ENCODE measurements at places on chromosomes 3 and 15.

DNA sequence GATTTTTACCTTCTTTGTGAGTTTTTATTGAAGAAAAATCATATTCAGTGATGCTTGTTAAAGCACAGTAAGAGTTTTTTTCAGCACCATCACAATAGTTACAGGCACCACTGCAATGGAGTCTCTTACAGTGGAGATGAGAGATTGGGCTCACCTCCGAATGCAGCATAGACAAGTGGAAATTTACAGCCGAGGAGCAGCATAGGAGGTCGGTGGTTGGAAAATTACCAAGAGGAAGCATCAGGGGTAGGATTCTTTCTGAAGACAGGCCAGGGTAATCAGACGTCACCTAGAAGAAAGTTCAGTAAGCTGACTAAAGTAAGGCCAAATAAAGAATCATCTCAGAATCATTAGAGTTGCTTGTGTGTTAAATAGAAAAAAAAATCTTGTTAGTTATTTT lies 491.6 kb downstream of the RBMS3 start:
- DNase-seq: no peak

- peak; percentile 37 for DNase-seq
These were observed 835 bp downstream of the MEIS2 start for GRCh38 chr15:37099319-37100108.

DNA sequence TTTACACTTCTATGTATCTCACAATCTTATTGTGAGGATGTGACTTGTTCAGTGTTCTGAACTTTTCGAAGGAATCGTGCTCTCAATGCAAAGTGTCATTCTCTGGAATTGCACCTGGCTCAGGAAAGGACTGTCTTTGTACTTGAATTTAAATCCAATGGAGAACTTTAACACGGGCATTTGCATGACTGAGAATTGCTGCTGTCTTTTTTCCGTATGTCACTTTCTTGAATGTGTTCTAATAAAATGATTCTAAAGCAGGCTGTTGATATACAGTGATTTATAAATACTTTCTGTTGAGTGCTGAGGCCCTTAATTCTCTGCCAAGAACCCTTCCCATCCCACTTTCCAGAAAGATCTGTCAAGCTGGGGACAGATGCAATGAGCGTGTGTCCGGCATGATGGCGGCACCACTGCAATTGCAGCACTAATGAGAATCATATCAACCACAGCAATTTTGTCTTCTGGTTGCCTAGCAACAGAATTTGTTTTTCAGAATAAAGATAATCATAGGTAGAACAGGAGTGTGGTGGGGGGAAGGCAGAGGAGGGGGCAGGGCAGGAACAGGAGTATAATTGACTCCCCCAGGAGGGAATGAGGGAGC lies 210.6 kb upstream of the UMPS start:
- no peak for DNase-seq

DNA sequence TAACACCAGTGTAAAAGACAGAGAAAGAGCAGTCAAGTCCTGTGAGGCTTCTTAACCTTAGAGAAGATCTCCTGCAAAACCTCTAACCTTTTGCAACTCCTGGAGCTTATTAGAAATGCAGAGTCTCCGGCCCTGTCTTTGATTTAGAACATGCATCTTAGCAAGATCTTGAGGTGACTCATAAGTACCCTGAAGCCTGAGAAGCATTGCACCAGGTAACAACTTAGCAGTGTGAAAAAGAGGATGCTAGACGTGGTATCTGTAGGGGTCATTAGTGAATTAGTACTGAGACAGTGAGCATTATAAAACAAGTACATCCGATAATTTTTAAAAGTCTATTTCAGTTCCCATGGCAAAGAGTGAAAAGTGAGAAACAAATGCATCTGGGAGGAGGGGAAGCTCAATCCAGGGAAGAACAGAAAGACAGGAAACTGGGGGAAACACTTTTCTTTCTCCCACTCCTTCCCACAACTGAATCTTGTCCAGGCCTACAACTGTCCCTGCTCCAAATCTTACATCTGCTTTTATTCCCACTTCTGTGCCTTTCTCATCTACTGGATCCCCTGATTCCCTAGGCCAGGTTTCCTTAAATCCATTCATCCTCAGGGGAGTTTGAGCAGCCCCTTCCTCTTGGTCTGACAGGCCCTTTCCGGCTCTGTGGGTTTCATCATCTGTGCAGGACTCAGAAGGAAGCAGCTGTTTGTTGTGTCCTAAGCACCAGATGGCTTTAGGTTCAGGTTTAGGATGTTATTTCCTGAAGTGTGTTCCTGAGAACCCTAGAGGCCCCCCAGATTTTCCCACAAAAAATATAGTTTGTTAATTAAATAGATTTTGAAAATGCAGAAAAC lies 128.1 kb upstream of the IL12A start:
- DNase-seq: no peak

GRCh38 chr15:27928386-27928785 lies 170.7 kb downstream of the OCA2 start:
- no peak for DNase-seq

GRCh38 chr15:91302588-91303439 lies 202.8 kb downstream of the SV2B start:
- peak; percentile 83 for DNase-seq

GRCh38 chr15:47397655-47398054 lies 319.6 kb upstream of the SEMA6D start:
- no peak for DNase-seq

DNA sequence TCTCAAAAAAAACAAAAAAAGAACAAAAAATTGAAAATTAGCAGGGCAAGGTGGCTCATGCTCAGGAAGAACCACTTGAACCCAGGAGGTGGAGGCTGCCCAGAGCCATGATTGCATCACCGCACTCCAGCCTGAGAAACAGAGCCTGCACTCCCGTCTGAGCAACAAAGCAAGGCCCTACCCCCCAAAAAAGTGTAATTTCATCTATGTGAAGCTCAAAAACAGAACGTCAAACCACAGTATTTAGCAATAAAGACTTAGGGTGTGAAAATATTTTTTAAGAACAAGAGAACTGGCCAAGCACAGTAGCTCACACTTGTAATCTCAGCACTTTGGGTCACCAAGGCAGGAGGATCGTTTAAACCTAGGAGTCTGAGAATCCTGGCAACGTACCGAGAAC lies 38.2 kb downstream of the STAG1 start:
- DNase-seq: no peak

- no peak for DNase-seq
These were observed 24.6 kb upstream of the ZNF280D start for GRCh38 chr15:56757875-56758274.

- DNase-seq: peak; percentile 74
These were observed at the start of gene RPUSD2 for GRCh38 chr15:40569129-40569953. RPUSD2 (plus strand) TSS chr15:40569299; CDS start chr15:40569338, 39 bp downstream.

DNA sequence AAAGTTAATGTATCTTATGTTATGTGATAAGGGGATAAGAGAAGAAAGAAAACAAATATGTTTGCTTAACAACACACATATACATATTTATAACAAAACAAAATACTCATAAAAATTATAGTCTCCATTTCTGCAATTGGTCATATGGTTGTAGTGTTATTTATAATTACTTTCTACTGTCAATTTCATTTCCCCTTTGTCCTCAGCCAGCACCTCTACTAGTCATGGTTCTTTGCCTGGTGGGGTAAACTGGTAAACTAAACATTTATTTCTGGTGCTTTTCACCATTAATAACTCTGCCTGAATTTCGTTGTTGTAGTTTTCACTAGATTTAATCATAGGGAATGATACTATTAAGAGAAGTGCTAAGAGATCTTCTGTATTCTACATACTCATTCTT lies 88.0 kb upstream of the ALCAM start:
- DNase-seq: no peak
